ENCODE measurements at places on chromosomes 16 and 17.

GRCh38 chr16:72018470-72018869, 9.9 kb downstream of the DHODH start:
- DNase-seq = no peak

- no peak for DNase-seq
Observed at GRCh38 chr17:77657839-77658238, 300.7 kb upstream of the TNRC6C start.

DNA sequence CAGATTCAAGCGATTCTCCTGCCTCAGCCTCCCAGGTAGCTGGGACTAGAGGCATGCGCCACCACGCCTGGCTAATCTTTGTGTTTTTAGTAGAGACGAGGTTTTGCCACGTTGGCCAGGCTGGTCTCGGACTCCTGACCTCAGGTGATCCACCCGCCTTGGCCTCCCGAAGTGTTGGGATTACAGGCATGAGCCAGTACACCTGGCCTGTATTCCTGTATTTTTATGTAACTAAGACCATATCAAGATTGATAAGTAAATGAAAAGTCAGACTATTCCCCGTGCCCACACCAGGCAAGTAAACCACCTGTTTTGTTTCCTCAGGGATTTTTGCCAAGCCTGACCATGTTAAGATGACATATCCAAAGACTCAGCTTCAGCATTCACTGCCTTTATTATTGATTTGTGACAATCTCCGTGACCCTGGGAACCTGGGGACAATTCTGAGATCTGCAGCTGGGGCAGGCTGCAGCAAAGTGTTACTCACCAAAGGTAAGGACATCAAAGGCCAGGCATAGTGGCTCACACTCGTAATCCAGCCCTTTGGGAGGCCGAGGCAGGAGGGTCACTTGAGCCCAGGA, 5.6 kb downstream of the MRM3 start:
- DNase-seq = no peak

DNA sequence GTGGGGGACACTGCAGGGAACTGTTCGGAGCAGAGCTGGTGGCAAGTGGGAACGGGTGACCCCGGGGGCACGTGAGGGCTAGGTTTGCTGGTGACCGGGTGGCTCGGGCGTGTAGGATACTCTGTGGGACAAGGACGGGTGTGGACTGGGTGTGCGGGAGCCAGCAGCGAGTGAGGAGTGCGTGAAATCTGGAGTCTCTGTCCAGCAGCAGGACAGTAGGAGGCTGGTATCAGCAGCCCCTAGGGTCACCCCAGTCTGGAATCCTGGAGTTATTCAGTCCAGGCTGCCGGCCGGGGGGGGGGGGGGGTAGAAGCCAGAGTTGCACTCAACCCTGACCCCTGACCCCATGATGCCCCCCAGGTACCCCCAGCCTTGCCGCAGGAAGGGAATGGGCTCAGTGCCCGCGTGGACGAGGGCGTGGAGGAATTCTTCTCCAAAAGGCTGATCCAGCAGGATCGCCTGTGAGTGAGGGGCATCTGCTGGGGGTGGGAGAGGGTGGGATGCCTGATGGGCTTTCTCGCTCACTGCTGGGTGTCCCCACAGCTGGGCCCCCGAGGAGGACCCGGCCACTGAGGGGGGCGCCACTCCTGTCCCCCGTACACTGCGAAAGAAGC, 6.2 kb downstream of the ACD start:
- DNase-seq = no peak

DNA sequence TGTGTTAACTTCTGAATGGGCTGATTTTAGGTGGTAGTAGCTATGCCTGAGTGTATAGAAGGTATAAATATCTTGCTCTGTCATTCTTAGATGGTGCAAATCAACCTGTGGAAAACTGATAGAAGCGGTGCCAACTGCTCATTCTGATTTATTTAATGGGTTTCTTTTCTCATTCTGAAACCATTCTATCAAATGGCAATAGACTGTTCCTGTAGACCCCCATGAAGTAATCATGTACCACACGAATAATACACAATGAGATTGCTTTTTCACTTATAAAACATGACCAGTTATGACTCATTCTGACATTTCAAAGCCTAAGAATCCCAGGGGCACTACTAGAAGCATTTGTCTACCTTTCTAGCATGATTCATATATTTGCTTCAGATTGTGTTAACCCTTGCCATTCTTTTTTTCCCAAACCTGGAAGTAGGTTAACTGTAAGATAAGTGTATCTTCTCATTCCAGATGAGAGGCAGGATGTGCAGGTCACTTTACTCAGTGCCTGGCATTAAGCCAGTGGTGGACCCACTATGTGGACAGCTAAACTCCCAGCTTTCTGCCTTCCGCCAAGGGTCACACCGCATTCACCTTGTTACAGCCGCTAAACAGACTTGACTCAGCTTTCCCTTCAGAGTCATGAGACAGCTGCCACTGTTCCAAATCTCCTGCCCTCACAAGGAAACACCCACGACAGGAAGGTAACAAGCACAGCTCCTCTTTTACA, 16.4 kb upstream of the SLC16A11 start:
- DNase-seq = no peak

DNA sequence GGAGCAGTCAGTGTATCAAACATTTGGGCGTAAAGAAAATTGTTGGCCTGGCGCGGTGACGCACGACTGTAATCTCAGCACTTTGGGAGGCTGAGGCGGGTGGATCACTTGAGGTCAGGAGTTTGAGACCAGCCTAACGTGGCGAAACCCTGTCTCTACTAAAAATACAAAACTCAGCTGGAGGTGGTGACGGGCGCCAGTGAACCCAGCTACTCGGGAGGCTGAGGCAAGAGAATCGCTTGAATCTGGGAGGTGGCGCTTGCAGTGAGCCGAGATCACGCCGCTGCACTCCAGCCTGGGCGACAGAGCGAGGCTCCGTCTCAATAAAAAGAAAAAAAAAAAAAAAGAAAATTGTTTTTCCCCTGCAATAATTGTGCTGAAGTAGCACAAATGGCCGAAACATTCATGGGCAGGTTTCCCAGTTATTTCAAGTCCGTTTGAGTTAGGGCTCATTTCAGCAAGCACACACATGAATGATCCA, 1.4 kb downstream of the GCSH start:
- DNase-seq = no peak

DNA sequence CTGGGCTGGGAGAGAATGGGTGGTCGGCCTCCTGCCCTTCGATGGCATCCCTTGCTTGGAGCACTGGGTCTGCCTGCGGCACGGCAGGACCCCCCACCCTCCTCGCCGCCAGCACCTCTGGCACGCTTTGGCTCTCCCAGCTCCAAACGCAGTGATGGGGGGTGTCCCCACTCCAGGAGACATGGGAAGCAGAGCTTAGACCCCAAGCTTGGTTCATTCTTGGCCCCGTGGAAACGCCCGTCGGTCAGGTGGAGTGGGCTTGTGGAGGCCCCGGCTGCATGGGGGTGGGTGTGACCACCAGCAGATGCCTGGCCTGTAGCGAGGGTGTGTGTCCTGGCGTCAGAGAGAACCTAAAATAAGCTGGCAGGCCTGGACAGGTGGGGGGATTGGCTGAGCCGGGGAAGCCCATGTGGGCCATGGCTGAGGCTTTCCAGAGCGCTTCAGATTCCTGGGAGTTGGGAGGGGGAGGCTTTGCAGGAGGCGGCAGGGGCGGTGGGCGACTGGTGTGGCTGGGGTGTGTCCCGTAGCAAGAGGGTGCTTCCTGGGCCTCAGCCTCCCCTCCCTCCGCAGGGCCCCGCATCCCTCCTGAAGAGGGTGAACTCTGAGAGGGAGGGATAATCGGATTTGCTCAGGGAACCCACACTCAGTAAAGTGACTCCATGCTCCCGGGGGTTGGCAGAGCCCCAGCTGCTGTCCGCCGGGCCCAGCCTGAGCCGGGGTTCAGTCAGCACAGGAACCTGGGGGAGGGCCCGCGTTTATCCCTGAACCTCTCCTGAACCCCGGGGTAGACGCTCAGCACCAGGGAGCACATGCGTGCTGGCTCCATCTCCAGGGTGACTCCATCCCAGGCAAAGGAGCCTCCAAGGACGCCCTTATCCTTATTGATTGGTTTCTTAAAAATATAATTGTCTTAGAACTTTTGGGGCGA, 3.4 kb downstream of the CACNA1H start:
- no peak for DNase-seq

DNA sequence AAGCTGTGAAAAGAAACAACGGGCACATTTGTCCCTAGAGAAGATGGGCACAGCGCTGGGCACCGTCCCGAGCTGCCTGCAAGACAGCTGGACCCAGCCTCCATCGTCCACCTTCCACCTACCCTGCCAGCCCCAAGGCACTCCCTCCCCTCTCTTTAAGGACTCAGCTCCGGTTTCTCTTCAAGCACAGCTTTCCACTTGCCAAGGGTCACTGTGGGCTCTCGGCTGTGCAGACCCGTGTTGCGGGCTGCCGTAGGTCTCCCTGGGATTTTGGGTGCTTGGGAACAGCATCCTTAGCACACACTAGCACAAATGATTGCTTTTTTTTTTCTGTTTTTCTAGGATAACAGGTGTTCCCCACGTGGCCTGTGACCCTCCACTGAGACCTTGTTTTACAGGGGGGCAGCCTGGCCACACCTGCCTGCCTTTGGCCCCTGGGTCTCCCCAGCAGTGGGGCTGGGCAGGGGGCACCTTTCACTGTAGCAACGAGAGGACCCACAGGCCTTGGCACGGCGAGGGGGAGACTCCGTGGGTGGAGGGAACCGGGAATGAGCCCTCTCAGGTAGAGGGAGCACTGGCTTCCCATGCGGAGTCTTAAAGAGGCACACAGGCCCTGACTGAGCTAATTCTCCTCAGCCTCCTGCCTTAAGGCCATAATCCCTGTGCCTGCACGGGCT, 1.4 kb downstream of the CHMP6 start:
- no peak for DNase-seq

GRCh38 chr16:50462793-50463507, 85.2 kb upstream of the NKD1 start:
- no peak for DNase-seq

DNA sequence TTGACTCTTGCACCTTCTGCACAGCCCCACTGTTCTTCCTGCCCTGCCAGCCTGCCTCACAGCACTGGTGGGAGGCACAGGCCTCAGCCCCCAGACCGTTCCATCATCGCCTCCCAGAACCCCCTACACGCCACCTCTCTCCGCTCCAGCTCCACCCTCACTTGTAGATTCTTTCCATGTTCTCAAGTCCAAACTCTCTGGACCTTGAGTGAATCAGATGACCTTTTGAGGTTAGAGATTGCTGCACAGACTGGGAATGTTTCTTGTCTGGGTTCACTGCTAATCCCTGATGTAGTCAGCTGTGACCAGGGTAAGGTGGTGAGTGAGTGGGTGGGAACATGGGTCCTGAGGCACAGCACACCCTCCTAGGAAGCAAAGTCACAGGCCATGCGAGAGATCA, 272.4 kb downstream of the IRF8 start:
- no peak for DNase-seq

- DNase-seq = no peak
Observed at GRCh38 chr16:27434141-27435051, 32.4 kb downstream of the IL21R start.

- no peak for DNase-seq
Observed at GRCh38 chr17:60231234-60231633, 81.5 kb downstream of the CA4 start.

- no peak for DNase-seq
Observed at GRCh38 chr16:3882531-3882930, 2.0 kb upstream of the CREBBP start.

DNA sequence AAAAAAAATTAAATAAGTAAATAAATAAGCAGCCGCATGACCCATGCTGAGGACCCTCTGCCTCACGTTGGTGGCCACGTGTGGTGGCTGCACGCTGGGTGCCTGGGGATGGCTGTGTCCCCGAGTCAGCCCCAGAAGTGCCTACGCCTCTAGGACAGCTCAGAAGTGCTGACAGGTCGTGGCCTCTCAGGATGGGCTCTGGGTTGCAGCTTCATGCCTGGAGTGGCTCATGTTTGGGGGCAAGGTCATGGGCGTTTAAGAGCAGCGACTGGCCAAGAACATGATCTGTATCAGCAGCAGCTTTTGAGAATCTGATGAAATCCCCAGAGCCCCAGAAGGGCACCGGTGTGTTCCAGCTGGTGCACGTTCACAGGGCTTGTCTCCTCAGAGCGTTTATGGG, 26.8 kb upstream of the CAPN15 start:
- no peak for DNase-seq

DNA sequence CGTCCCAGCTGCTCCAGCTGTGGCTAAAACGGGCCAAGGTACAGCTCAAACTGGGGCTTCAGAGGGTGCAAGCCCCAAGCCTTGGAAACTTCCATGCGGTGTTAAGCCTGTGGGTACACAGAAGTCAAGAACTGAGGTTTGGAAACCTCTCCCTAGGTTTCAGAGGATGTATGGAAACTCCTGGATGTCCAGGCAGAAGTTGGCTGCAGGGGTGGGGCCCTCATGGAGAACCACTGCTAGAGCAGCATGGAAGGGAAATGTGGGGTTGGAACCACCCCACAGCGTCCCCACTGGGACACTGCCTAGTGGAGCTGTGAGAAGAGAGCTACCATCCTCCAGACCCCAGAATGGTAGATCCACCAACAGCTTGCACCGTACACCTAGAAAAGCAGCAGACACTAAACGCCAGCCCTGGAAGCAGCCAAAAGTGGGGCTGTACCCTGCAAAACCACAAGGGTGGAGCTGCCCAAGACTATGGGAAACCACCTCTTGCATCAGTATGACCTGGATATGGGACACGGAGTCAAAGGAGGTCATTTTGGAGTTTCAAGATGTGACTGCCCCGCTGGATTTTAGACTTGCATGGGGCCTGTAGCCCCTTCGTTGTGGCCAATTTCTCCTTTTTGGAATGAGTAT, 2.2 kb downstream of the SDR42E1 start:
- no peak for DNase-seq

DNA sequence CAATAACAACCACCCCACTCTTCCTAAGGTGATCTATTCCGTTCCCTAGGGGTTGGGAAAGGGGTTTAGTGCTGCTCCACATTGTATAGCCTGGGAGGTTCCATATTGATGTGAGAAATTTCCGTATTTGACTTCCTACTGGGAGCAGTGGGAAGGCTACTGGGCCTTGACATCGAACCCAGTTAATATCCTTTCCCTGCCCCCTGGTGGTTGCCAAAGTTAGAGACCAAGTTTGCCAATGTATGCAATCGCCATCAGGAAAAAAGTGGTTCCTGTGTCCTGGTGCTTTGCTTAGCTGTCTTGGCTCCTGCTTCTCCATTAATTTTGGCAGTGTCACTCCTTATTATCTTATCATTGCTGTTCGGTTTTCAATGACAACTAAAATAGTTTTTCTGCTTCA, 914.9 kb downstream of the KCNJ2 start:
- DNase-seq = no peak

- no peak for DNase-seq
Observed at GRCh38 chr16:75491876-75492275, 3.4 kb downstream of the CHST6 start.

- DNase-seq = no peak
Observed at GRCh38 chr17:60098578-60098977, 19.9 kb upstream of the HEATR6 start.

- DNase-seq = no peak
Observed at GRCh38 chr16:82783933-82784572, 157.3 kb downstream of the CDH13 start.

GRCh38 chr16:1333149-1333812, at the start of gene BAIAP3:
Gene BAIAP3 (plus strand): TSS chr16:1333645. CDS start chr16:1338550, 4,905 bp downstream.
- no peak for DNase-seq

- DNase-seq = no peak
Observed at GRCh38 chr16:2835638-2836493, 5.8 kb downstream of the ZG16B start.
